ENCODE measurements at places on chromosomes 2 and 18.

DNA sequence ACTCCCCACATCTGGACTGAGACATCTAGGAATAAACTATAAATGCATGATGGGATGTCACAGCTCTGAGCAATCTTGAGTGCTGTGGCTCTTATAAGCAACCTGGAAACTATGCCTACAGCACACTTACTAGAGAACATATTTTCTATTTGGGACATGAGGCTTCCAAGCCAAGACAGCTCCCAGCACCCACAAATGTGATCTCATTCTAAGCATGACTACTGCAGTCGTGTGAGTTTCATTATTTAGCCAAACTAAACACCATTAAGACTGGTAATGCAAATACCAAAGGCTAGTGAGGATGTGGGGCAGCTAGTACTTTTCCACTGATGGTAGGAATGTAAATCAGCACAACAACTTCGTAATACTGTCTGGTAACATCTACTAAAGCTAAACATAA, 72.5 kb downstream of the RTTN start:
- ATAC-seq: no peak

DNA sequence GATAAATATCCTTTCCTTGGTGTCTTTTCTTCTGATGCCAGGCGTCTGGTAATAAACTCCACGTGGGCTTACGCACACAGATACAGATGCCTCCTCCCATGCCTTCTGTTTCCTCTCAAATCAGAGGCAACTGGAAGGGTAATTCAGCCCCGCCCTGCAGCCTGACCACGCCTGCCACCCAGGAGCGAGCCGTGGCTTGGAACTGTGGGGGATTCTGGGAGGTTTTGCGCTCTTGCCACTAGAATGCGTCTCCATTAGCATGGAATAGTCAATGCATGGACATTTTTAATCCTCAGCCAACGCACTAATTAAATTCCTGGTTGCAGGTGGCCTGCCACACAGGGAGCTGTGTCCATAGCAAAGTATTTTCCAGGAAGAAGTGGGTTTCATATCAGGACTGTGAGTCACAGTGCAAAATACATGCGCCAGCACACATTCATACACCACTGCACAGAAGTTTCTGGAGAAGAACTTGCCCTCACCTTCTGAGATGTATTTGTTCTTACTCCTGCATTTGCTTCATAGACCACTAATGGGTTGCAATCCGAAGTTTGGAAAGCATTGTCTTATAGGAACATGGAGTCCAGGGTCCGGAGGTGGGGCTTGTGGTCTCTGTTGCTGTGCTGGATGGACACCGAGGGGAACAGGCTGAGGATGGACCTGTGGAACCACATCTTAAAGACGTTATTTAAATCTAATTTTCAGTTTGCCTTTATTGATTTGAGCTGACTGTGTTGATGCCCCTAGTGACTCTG, 151.4 kb downstream of the LDLRAD4 start:
- peak; percentile 49 for ATAC-seq

DNA sequence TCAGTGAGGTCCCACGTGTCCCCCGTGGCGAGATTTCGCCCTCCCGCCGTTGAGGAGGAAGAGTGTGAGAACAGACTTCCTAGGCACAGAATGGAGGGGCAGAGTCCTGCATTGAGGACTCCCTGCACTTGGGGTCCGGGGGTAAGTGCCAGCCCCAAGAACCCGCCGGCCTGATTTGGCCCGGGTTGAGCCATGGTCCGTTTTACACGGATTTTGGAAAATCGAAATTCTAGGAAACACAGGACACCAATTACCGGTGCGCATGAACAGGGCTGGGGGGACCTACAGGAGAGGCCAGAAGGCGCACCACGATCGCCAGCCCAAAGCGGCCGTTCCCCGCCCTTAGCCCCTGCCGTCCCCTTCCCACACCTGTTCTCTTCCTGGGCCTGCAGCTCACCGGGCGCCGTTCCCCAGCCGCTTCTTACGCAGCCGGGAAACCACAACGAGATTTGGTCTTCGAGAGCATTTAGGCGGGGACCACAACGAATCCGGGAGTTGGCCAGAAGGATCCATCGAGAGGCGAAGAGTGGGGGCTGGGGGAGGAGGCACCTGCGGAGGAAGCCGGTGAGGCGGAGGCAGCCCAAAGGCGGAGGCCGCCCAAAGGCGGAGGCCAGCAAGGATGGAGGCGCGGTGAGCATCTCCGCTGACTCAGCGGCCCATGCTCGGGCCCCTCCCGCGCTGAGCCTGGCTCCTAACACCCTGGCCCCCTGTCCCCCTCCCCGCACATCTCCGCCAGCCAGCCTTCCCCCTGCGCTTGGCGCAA, 464 bp upstream of the TLX2 start:
- peak; percentile 15 for ATAC-seq

DNA sequence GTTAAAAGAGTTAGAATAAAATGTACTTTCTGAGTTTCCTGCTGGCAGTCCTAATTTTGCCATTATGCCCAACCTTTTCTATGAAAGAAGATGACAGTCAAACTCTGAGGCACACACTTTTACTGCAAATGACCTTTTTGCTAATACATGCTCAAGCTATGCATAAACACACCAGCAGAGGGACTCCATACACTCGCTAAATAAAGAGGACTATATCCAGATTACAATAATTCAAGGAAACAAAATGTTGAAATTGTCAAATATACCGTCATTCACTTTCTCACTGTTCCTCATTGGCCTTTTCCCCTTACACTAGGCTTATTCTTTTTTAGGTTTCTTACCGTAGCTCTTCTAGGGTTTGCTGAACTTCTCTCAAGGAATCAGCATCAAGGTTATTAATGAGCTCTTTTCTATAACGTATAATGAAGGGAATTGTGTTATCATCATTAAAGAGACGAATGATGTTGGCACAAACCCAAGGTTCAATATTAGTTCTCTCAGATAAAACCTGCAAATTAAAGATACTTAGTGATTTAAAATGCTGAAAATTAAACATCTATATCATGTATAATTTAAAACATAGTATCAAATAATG, 25.7 kb downstream of the SRBD1 start:
- ATAC-seq: no peak

- ATAC-seq: peak; percentile 26
Observed at GRCh38 chr2:7077660-7078267, 160.6 kb downstream of the RNF144A start.

DNA sequence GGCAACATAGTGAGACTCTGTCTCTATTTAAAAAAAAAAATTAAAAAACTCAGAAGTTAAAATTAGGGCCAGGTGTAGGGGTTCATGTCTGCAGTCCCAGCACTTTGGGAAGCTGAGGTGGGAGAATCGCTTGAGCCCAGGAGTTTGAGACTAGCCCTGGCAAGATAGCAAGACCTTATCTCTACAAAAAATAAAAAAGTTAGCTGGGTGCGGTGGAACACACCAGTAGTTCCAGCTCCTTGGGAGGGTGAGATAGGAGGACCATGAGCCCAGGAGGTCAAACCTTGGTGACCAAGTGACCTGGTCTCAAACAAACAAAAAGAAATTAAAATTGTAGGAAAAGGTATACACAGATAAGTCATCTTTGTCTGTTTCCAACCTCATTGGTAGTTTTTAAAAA, 11.3 kb downstream of the TTLL4 start:
- ATAC-seq: no peak

DNA sequence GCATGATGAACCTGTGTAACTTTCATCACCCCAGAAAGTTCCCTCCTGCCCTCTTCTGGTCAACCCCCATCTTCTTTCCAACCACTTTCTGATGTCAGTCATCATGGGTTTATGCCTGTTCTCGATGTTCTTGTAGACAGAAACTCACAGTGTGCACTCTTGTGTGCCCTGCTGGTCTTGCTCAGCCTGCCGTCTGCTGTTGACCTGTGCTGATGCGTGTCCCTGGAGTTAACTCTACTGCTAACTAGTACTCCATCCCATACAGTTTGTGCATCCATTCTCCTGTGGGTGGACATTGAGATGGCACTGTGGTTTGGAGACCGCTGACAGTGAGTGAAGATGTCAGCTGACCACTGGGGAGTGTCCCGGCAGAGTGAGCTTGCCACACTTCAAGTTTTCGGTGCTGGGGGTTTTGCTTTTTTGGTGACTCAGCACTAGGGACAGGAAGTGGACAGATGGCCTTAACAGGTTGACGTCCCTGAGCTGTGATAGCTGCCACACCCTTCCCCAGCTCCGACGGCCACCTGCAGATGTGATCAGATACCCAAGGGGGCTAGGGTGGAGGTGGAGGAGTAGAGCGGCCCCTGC, 14.8 kb downstream of the KLHL29 start:
- no peak for ATAC-seq

DNA sequence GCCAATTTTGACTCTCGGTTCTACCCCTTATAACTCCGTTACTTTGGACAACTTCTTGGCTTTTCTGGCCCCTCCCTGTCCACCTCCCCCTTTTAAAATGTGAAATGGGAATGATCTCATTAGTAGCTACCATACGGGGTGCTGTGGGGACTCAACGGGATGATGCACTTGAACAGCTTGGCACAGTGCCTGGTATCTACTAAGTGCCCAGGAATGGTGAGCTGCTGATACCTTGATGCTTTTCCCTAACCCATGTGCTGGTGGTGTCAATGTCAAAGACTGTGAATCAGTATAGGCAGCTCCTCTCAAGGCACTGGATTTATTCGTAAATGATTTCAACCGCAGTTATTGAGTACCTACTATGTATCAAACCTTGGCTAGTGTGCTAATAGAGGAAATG, 204.2 kb downstream of the LOXHD1 start:
- no peak for ATAC-seq

DNA sequence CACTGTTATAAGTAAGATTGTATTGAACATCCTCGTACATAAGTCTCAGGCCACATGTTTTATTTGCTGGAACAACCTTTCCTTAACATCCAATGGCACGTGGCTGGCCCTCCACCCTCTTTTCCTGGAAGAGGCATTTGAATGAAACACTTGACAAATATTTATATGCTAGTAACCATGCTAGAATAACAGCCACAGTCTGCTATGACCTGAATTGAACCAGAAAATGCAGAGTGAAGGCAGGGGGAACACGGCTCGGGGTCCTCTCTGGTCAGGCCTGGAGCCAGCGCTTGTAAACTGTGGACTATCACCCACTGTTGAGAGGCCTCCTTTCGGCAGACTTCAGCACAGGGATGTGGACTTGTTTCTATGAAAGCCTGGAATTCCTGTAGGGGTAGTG, 198.2 kb upstream of the COPS8 start:
- peak; percentile 96 for ATAC-seq

- ATAC-seq: peak; percentile 92
Observed at GRCh38 chr18:8329186-8329771, 280.0 kb upstream of the RAB12 start.

DNA sequence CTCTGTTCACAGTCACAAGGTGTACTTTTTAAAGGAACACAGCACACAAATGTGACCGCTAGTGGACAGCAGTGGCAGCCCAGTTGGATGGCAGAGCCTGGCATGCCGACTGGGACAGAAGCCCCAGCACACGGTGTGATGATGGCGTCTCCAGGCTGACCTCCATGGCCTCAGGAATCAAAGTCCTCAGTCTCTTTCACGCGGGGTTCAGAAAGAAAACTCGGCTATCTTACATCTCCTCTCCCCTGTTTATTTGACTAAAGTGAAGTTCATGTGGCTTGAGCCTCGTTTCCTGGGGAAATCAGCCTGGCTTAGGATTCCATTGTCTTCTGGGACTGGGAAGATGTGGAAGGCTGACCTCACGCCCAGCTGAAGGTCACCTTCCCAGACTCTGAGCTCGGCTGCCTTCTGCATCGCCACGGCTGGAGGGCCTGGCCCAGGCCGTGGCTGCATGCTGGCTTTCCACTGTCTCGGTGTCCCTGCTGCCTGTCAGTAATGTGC, 56.1 kb downstream of the ASAP2 start:
- ATAC-seq: peak; percentile 79

GRCh38 chr18:77433076-77433475, 183.4 kb downstream of the GALR1 start:
- ATAC-seq: no peak

GRCh38 chr2:62374301-62375112, 131.5 kb downstream of the TMEM17 start:
- ATAC-seq: no peak

DNA sequence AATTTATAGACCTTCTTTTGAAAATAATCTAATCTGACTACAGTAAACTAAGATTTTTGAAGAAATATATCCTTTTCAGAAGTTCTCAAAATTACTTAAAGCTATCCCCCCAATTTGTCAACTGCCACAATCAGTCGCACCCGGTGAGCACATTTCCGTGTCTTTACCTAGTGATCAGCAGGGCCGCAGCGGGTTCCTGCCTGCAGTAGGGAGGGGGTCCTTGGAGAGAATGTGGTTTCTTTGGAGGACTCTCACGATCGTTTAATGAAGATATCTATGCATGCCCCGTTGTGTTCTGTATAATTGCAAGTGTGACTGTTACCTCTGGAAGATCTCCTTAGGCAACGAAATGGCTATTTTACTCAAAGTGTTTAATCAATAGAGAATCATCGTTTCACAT, 251.9 kb upstream of the RAB12 start:
- ATAC-seq: no peak

DNA sequence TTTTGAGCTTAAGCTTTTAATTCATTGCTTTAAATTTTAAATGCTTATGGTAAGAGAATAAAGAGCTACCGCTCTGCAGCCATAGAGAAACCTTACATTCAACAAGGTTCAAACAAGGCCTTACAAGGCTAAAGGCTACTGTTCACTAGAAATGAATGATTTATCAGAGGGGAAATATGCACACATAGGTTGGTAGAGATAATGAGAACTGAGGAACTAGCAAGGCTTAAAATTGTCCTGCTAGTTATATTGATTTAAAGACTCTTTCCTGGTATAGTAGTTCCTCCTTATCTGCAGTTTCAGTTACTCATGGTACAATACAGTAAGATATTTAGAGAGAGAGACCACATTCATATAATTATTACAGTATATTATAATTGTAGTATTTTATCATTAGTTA, 193.4 kb downstream of the WDR7 start:
- no peak for ATAC-seq

DNA sequence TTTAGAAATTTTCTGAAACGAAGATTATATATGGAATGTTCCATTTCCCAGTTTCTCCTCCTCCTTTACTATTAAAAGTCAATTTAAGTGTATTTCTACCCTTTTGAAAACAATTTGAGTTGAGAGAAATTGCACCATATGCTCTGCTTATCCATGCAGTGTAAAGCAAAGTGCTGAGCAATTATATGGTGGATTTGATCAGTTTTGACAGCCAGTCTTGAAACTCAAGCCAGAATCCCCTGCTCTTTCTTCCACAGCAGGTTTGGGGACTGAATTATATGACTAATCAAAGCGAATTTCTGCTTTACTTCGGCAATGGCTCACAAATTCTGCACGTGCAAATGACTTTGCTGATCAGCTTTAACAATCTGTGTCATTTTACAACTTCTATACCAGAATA, 1183.6 kb downstream of the LRP1B start:
- no peak for ATAC-seq

- no peak for ATAC-seq
Observed at GRCh38 chr18:28357766-28358401, 181.0 kb upstream of the CDH2 start.

GRCh38 chr18:26555804-26556553, 7.6 kb upstream of the KCTD1 start:
- no peak for ATAC-seq

- ATAC-seq: no peak
Observed at GRCh38 chr18:74284191-74284979, 7.4 kb downstream of the CYB5A start.

- no peak for ATAC-seq
Observed at GRCh38 chr2:15273452-15273851, 287.7 kb downstream of the NBAS start.

Measured in motor neuron (in vitro differentiated cells).